ENCODE measurements at places on chromosomes 2 and 18.

GRCh38 chr2:174877751-174878150, 113.5 kb upstream of the CHRNA1 start:
- DNase-seq, result peak; percentile 19

DNA sequence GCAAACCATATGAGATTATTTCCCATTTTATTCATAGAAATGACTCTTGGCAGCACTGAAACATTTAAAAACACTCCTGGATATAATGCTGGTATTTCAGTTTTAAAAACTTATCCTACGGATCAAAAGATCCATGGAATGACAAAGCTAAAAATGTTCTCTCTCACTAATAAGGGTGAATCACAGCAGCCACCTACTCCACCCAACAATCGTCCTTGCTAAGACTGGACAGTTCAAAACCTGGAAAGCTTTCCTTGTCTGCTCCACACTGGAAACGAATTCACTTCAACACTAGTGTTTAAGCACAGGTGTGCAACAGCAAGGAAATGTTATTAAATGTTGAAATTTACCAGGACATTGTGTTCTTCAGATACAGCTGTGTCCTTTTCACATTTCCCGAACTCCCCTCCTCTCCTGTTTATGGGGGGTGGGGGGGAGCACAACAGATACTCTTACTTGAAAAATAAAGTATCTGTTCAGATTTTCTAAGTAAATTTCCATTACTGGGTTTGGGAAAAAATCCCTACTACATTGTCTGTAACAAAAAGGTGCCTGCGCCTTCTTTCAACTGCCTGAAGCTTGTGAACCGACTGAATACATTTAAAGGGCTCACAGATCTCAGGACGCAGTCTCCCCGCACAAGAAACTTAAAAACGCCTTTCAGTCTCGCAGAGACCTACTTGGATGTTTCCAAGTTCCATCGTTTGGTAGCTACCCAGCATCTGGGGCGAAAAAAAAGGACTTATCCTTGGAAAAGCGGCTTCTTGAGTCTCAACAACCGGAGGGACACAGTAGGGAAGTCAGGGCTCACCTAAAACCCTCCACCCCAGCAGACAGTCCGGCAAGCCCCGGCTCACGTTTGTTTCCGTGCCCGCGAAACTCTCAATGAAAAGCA, 1.3 kb downstream of the YWHAQ start:
- DNase-seq, result no peak

GRCh38 chr2:161418715-161419637, 2.9 kb downstream of the TBR1 start:
- no peak for DNase-seq

- DNase-seq, result no peak
Measured at GRCh38 chr2:221778025-221778424, 205.9 kb upstream of the EPHA4 start.

- no peak for DNase-seq
Measured at GRCh38 chr2:79782576-79783452, 270.0 kb downstream of the CTNNA2 start.

DNA sequence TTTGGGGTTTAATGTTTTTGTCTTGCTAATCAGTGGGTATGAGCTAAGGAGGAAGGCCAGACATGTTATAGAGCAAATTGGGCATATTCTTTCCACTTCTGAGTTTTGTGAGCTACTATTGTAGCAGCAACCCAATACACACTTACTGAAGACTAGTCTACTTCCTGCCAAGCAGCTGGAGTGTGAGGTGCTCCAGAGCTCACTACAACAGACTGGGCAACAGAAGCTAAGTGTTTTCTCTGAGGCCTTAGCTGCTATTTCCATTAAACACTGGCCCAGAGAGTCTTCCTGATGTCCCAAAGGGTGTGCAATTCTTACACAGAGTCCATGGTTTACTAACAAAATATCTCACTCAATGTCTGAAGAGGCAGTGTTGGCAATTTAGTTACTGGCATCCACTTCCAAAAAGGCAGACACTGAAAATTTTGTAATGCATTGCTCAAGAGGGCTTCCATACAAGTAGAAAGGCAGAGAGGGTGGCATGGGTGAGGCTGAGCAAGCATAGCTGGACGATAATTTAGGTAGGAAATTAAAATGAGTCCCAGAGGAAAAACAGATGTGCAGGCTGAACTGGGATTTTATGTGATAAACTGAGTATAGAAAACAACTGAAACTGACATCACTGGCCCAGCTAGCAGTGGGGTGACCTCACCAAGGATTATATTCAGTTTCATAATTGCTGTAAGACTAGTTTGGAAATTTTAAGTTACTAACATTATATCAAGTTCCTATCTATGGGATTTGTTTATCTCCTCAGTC, 68.6 kb downstream of the ZC3H6 start:
- no peak for DNase-seq

DNA sequence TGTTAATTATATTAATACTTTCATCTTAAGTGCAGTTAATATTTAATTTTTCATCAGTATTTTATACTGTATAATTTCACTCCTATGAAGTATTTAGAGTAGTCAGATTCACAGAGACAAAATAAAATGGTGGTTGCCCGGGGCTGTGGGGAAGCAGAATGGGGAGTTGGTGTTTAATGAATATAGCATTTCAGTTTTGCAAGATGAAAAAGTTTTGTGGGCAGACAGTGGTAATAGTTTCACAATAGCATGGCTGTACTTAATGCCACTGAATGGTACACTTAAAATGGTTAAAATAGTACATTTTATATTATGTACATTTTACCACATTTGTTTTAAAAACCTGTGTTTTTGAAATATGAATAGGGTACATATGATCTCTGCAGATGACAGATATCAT, 31.2 kb downstream of the CFAP221 start:
- DNase-seq, result no peak

- no peak for DNase-seq
Measured at GRCh38 chr2:75142081-75142480, 57.2 kb downstream of the TACR1 start.

GRCh38 chr2:240239325-240239724, 98.9 kb upstream of the OTOS start:
- no peak for DNase-seq

DNA sequence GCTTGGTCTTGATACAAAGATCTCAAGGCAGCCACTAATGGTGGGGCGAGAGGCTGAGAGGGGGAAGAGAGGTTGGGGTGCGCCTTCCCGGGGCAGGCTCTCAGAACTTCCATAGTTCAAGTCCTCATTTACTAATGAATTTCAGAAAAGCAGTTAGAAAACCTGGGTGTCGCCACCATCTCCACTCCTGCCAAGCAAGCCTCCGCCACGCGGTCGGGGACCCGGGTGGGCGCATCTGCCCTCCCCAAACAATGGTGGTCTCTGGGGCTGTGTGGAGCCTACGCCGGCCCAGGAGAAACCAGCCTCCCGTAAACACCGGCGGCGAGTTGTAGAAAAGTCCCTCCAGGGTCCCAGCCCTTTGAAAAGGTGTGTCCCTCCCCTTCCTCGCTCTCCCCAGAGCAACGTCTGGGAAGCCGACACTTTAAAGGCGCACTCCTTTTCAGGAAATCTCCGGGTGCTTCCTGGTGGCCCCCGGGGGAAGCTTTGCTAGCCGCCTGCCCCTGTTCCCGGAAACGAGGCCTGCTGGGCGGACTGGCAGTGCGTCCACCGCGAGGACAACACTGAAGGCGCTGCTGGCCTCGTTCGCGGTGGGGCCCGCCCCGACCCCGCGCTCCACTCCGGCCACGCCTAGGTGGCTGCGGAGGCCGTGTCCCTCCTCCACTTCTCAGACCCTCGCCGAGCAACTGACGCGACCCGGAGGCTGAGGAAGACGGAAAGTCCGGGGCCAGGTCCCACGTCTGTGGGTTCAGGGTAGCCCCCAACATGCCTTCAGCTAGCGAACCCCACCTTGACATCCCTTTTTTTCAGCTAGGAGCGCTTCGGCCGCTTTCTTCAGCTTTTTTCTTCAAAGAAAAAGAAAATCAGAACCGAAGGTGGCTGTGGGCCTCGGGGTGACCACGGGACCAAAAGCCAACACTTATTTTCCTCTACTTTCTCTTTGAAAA, 16.8 kb downstream of the EVX2 start:
- no peak for DNase-seq

- no peak for DNase-seq
Measured at GRCh38 chr2:239693330-239693729, 292.5 kb upstream of the HDAC4 start.
